ENCODE measurements at places on chromosomes 13 and 19. TPM values are rescaled to one million over a fixed set of nuclear protein-coding genes. Genes with fewer than 3 reads are reported as not detected.
A peak's percentile ranks its signal among the peaks of the same experiment; 100 is the strongest.

Gene SULT2A1
- 6.8 TPM for total RNA-seq

Gene PLPP2
- 228 TPM for total RNA-seq

Gene ERVV-1
- not detected for total RNA-seq

Gene LRRC63
- 0.73 TPM for total RNA-seq

GRCh38 chr13:92761710-92762109 is 464.9 kb upstream of the GPC6 start:
- no peaks in the 10 kb centered on the region for H3K27me3 ChIP-seq
- H3K4me1 ChIP-seq: no peaks in the 10 kb centered on the region
- H3K36me3 ChIP-seq: no peaks in the 10 kb centered on the region
- H3K4me3 ChIP-seq: no peak overlapping the region

- no peak for DNase-seq
- H3K36me3 ChIP-seq: no peaks in the 10 kb centered on the region
- H3K27ac ChIP-seq: no peak overlapping the region
- no peak overlapping the region for H3K4me3 ChIP-seq
These were observed 2.9 kb upstream of the AMER2 start for GRCh38 chr13:25175026-25175425.

DNA sequence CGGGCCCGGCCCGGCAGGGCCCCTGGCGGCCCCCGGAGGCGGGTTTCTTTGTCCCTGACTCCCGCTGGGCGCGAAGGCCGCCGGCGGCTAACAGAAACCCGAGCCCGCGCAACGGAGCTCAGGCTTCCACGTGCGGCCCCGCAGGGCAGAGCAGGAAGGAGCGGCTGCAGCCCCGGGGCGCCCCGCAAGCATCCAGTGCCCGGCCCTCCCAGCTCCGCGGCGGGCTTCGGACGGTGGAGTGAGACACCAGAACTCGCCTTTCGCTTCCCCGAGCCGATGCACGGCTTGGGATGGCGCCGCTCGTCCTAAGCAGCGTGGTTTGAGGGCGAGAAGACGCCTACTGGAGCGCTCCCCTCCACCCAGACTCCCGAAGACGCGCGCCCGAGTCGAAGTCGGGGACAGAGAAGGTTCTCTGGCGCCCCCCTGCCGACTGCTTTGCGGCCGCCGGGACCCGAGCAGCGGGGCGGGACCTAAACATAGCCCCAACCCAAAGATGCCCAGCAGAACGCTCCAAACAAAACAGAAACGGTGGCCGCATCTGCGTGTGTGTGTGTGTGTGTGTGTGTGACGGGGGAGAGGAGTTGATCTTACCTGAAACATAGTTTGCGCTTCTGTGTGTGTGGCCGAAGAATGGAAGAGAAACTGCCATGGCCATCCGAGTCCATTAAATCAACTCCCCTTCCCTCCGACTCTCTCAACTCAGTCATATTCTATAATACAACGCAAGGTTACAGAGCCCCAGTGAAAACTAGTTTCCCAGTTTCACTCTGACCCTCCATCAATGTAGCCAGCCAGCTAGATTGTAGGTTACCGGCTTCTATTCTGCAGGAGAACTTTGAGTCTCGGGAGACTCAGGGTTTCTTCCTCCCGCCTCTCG is 629 bp upstream of the FGF9 start:
- H3K36me3 ChIP-seq: no peaks in the 10 kb centered on the region
- H3K4me1 ChIP-seq: peaks cover 48% of the 10 kb centered on the region
- peak overlapping the region; percentile 49 for H3K27ac ChIP-seq
- H3K27me3 ChIP-seq: peaks cover 51% of the 10 kb centered on the region

- no peaks in the 10 kb centered on the region for H3K27me3 ChIP-seq
- H3K4me3 ChIP-seq: no peak overlapping the region
- DNase-seq: no peak
These were observed 12.6 kb upstream of the SHD start for GRCh38 chr19:4266253-4267000.

DNA sequence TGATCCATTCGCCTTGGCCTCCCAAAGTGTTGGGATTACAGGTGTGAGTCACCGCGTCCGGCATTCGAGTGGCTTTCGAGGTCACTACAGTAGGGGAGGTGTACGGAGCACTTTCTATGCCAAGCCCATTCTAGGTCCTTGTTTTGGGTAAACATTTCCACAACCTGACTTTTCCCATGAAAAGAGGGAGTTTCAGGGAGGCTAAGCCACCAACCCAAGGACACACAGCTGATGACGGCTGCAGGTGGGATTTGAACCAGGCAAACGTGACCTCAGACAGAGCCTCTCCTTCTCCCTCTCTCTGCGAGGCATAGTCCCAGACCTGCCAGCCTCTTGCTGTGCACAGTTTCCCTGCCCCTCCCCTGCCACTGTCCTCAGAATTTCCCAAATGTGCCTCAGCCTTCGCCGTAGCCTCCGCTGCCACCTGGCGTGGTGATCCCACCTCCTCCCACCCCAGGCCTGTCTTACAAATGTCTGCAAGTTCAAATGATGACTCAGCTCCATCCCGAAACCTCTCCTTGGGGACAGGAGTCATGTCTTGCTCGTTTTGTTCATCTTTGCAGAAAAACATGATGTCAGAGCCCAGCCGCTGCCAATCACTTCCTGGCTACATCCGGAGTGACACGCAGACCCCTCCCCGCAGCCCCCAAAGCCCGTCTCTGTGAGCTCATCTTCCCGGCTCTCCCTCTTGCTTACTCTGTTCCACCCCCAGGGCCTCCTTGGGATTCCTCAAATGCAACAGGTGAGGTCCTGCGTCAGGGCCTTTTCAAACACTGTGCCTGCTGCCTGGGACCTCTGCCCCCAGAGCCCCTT is 6.6 kb upstream of the GADD45B start:
- H3K27me3 ChIP-seq: no peaks in the 10 kb centered on the region
- no peaks in the 10 kb centered on the region for H3K36me3 ChIP-seq
- H3K27ac ChIP-seq: no peak overlapping the region

- H3K4me3 ChIP-seq: no peak overlapping the region
- H3K27ac ChIP-seq: no peak overlapping the region
- H3K27me3 ChIP-seq: no peaks in the 10 kb centered on the region
- H3K36me3 ChIP-seq: peaks cover 90% of the 10 kb centered on the region
- no peaks in the 10 kb centered on the region for H3K4me1 ChIP-seq
These were observed 22.8 kb upstream of the C1QTNF9 start for GRCh38 chr13:24286624-24287023.

DNA sequence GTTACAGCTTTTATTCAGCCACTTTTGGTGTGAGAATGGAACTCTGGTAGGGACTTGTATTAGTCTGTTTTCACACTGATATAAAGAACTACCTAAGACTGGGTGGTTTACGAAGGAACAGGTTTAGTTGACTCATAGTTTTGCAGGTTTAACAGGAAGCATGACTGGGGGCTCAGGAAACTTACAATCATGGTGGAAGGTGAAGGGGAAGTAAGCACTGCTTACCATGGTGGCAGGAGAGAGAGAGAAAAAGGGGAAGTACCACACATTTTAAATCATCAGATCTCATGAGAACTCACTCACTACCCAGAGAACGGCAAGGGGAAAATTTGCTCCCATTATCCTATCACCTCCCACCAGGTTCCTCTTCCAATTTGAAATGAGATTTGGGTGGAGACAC is 942.2 kb downstream of the PCDH17 start:
- no peaks in the 10 kb centered on the region for H3K4me1 ChIP-seq
- no peak for DNase-seq
- no peak overlapping the region for H3K4me3 ChIP-seq

GRCh38 chr19:49224879-49225278 is 67.3 kb downstream of the TRPM4 start:
- H3K27ac ChIP-seq: no peak overlapping the region
- peaks cover 10% of the 10 kb centered on the region for H3K27me3 ChIP-seq
- no peaks in the 10 kb centered on the region for H3K4me1 ChIP-seq
- no peak overlapping the region for H3K4me3 ChIP-seq
- peak; percentile 71 for DNase-seq

GRCh38 chr19:7905859-7906258 is 2.2 kb downstream of the MAP2K7 start:
- no peak overlapping the region for H3K27ac ChIP-seq
- peaks cover 57% of the 10 kb centered on the region for H3K4me1 ChIP-seq
- peak; percentile 13 for DNase-seq
- peak overlapping the region; percentile 98 for H3K4me3 ChIP-seq
- no peaks in the 10 kb centered on the region for H3K27me3 ChIP-seq
- peaks cover 23% of the 10 kb centered on the region for H3K36me3 ChIP-seq

DNA sequence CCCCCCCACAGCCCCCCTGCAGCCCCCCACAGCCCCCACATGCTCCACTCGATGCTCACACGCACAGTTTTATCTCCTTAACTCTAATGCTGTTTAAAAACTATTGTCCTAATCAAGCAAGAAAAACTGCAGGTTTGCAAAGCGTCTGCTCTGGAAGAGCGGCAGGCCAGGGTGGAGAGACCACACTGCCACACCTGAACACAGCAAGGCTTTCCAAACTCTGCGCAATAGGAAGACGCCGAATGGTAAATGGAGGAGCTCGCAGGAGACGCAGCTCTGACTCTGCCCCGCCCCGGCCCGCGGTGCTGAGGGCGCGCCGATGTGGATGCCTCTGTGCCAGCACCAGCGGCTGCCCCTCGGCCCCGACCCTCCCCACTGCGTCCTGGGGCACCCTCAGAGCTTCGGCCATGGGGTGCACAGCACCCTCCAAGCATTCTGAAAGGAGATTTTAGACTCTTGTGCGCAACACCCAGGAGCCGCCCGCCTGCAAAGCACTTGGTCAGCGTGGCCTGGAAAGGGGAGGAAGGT is 32.4 kb downstream of the RASA3 start:
- H3K4me3 ChIP-seq: no peak overlapping the region
- DNase-seq: peak; percentile 64
- H3K27me3 ChIP-seq: no peaks in the 10 kb centered on the region
- peaks cover 29% of the 10 kb centered on the region for H3K4me1 ChIP-seq

DNA sequence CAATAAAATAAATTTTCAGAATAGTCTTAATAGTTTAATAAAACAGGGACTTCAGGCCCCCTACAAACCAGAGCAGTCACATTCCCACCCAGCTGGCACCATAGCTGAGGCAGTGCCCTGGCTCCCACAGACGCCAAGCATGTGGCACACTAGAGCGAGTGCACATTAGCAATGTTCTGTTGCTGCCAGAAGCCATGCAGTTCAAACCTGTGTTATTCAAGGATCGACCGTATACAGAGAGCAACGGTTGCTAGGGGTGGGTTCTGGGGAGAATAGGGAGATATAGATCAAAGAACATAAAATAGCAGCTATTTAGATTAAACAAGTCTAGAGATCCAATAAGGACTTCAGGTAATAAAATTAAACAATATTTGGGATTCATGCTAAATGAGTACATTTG is 419.3 kb upstream of the KLHL1 start:
- peak; percentile 21 for DNase-seq
- H3K36me3 ChIP-seq: no peaks in the 10 kb centered on the region
- no peak overlapping the region for H3K27ac ChIP-seq
- no peaks in the 10 kb centered on the region for H3K27me3 ChIP-seq

DNA sequence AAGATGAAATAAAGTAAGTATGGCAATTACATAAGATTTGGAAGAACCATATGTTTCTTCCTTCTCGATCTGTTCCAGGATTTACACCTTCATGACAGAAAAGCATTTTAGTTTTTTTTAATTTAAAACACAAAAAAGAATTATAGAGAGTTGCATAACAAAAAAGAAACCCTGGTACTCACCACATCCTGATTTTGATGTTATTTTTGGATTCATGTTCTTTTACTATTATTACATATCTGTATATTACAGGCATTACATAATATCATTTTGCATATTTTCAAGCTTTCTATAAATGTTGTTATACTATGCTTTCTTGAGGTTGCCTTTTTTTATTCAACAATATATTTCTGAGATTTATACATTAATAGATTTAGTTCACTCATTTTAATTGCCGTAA is 6.7 kb upstream of the KATNAL1 start:
- H3K4me3 ChIP-seq: no peak overlapping the region
- H3K36me3 ChIP-seq: peaks cover 3% of the 10 kb centered on the region
- no peaks in the 10 kb centered on the region for H3K27me3 ChIP-seq
